ENCODE measurements at places on chromosomes 7 and 10.

DNA sequence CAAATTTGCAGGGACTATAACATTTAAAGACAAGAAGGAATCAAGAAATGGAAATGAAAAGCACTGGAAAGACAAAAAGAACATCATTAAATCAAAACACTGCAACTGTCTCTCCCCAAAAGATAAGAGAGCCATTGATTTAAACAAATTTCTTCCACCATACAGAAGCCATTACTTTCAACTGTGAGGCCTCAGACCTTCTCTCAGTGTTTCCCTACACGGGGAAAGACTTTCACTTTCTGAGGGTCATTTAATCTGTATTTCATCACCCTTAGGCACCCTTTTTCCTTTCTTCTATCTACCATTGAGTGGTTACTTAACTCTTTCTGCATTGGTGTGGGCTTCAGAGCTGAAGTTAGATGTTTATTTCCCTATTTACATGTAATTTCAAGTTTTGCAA is 47.5 kb downstream of the CCDC172 start:
- no peak for DNase-seq

DNA sequence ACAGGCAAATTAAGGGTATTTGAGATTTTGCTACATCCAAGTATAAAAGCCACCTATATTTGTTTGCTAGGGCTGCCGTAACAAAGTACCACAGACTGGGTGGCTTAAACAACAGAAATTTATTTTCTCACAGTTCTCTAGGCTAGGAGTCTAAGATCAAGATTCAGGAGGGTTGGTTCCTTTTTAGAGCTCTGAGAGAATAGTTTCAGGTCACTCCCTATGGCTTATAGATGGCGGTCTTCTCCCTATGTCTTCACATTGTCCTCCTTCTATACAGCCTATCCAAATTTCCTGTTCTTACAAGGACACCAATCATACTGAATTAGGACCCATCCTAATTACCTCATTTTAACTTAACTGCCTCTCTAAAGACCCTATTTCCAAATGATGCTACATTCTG is 11.2 kb downstream of the HYCC1 start:
- DNase-seq, result no peak

- no peak for DNase-seq
Observed at GRCh38 chr7:111029574-111030251, 61.2 kb upstream of the LRRN3 start.

DNA sequence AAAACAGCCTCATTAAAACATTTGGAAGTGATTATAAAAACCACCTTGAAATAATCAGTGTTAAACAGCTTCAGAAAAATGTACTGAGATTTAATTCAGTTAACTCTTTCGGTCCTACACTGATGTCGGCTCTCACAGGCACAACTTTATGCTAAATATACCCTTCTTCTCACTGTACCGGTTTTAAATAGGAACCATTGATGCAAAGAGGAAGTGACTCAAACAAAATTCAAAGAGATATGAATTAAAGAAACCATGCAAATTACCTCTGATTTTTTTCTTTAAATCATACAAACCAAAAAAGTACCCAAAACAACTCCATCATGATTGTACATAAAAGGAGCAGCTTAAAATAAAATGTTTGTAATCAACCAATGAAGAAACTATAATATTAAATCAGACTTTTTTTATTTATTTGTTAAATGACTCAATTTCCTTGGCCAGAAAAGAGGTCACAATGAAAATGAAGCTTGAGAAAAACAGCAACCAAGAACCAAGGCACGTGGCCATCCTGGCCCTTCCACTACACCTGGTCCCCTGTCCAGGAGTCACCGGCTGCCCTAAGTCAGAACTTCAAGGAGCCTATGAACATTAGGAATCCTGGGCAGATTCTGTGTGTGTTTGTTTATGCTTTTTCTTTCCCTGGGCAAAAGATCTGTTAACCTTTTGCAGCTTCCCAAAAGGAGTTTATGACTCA is 73.0 kb upstream of the CABCOCO1 start:
- DNase-seq, result no peak

DNA sequence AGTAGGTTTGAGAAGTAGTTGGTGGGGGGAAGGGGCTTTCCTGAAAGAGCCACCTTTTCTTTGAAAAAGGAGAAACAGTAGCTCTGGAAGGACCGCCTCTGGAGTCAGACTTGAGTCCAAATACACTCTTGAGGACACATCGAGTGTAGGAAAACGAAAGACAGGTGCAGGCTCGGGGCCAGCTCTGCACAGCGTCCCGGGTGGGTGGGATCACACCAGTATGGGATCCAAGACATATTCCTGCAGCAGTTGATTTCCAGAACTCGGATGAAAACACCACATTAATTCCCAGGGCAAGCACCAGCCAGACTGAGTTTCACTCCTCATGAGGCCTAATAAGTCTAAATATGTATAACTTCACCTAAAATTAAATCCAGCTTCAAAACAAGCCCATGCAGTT is 61.4 kb downstream of the ASB13 start:
- DNase-seq, result no peak

GRCh38 chr7:106618480-106618879 is 42.5 kb downstream of the CCDC71L start:
- no peak for DNase-seq

- DNase-seq, result no peak
Observed at GRCh38 chr10:121311812-121312443, 286.3 kb downstream of the FGFR2 start.

DNA sequence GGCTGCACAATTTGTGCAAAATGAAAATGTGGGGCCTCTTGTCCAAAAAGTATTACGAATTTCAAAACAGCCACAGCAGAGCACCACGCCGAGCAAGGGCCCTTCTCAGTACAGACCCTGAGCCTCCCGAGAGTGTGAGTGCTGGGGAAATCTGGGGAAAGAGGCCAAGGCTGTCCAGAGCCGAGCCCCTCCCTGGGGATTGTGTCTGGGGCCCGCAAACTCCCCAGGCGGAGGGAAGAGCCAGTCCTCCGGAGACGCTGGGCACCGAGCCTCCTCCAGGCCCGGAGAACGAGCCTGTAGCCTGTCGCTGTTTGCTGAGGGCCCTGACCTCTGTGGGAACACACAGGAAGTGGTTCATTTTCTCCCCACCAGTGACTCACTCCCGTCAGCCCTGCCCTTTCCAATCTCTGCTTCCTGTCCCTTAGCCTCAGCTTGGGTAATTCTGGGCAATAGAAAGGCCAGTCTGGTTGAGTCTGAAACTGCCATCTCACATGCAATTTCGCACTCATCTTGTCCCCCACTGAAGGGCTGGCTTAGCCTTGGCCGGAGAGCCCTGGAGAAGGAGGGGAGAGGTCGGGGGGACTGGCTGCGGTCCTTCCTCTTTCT is 19.5 kb upstream of the GNA12 start:
- DNase-seq, result no peak
